ENCODE measurements at places on chromosomes 5 and 9.

- DNase-seq, result no peak
These were observed 3.1 kb downstream of the FGD3 start for GRCh38 chr9:92950359-92950955.

- DNase-seq, result no peak
These were observed 79.8 kb downstream of the CFAP95 start for GRCh38 chr9:69900406-69900805.

GRCh38 chr5:80031109-80031508, 4.0 kb upstream of the THBS4 start:
- no peak for DNase-seq

DNA sequence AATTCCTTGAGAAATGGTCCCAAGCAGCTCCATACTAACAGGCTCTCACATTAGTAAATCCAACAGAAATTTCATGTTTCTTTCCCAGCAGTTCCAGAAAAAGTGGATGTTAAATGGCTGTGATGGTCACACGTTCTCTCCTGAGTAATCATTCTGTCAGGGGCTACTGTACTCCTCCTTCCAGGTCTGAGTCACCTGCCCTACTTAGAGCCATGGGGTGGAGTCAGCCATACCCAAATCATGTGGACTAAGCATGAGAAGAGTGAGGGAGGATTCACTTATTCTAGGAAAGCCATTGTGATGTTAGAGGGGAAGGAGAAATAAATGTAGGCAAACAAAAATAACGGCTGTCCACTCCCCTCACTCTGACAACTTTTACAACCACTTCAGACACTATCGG, 547.2 kb downstream of the CSNK1G3 start:
- no peak for DNase-seq

DNA sequence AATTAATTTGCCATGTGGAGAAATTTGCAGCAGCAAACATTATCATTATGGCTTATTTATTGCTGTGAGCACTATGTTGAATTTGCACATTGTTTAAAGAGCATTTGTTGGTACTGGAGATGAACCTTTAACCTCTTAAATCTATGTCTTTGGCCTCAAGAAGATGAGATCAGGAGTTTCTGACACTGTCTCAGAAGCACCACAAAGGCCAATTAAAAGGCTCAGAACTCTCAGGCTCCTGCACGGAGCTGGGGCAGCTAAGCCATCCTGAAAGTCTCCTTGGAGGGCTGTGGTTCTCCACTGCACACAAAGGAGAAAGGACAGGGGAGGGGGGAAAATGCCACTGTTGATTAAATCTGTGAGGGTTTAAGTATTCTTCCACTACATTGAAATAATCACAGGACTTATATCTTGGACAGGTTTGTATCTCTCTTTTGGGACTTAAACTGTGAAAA, 33.1 kb downstream of the ZNF366 start:
- DNase-seq, result no peak

DNA sequence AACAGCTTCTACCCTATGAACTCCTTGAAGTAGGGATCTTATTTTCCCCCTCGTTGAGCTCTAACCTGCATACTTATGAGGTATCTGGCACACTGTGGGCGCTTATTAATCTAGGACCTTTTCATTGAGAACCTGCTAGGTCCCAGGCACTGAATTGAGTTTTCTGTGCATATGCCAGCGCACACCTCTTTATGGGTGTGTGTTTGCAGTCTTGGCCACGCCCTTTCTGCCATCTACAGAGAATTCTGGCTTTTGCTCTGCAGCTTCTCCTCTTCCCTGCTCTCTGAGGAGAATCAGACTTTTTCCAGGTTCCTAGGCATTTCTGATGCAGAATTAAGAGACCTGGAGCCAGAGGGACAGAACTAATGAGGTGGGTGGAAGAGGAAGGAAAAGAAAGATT, 25.4 kb upstream of the SSBP2 start:
- no peak for DNase-seq

GRCh38 chr5:2382776-2383697, 368.4 kb downstream of the IRX2 start:
- no peak for DNase-seq

DNA sequence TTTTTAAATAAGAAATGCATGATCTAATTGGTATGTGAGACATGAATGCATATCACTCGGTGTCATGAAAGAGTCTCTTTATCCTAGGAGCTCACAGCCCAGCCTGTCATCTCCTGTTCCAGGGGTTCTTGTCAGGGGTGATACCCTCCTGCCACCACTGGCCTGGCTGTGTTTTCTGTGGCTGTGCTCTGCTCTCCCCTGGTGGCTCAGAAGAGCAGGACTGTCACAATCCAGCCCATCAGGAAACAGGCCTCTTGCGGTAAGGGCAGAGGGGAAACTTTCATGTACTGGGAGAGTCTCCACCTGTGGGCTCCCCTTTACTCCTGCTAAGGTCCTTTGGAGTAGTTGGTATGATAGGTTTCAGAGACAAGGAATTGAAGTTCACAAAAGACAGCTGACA, 240.2 kb upstream of the GLRA1 start:
- no peak for DNase-seq

GRCh38 chr5:177554474-177555111, at the start of gene FAM193B:
TSS of gene FAM193B (minus strand) at chr5:177554563. CDS start at chr5:177554458, 105 bp downstream.
- DNase-seq, result peak; percentile 93

GRCh38 chr9:115553060-115553773, 435.3 kb upstream of the TNC start:
- DNase-seq, result no peak

GRCh38 chr5:169958278-169958677, 22.0 kb downstream of the INSYN2B start:
- no peak for DNase-seq

GRCh38 chr5:36696059-36696673, 89.8 kb downstream of the SLC1A3 start:
- DNase-seq, result peak; percentile 1

GRCh38 chr5:154647114-154647760, 107.9 kb upstream of the LARP1 start:
- DNase-seq, result no peak

GRCh38 chr5:86999951-87000350, 267.7 kb upstream of the RASA1 start:
- DNase-seq, result no peak

GRCh38 chr5:115478281-115478680, 66.3 kb downstream of the FEM1C start:
- no peak for DNase-seq

- DNase-seq, result no peak
These were observed 376.4 kb downstream of the KCTD16 start for GRCh38 chr5:144547098-144547499.

GRCh38 chr9:117290306-117290840, 124.5 kb downstream of the ASTN2 start:
- DNase-seq, result no peak

GRCh38 chr5:146794326-146795029, 84.1 kb downstream of the PPP2R2B start:
- no peak for DNase-seq

- DNase-seq, result no peak
These were observed 6.0 kb downstream of the RPL12 start for GRCh38 chr9:127444921-127445850.

DNA sequence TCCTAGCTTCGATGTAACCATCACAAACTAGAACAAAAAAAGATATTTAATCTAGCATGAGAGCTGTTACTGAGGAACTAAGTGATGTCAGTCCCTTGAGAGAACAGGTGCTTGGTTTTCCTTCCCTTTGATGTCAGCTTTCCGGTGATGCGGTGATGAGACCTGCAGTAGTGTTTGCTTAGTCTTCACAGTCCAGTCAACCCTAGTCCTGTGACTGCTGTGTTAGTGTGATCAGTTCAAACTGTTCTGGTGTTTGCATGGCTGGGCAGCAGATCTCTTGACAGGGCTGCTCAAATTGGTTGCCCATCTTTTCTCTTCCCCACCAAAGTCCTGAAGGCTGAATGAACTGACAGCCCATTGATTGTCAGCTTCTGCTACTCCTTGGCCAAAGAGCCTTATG, 608.6 kb upstream of the DAB2 start:
- no peak for DNase-seq

GRCh38 chr9:25427898-25428297, 250.3 kb downstream of the TUSC1 start:
- no peak for DNase-seq

DNA sequence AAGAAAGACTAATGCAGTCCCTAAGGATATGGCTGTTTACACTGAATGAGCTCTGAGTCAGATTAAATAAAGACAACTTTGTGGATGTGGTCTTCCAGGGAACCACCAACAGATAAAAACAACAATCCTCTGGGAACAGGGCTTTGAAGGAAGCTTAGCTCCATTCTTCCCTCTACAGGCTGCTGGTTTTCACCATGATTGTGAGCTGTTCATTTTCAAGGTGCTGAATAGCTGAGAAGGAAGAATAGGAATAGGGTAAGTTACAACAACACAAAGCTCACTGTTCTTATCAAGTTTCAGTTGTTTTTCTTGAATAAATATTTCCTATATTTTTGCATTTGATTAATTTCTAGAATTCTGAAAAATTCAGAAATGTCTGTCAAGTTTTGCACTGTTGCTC, 25.9 kb upstream of the PTAR1 start:
- no peak for DNase-seq

GRCh38 chr5:82150559-82150958, 127.6 kb downstream of the RPS23 start:
- no peak for DNase-seq

DNA sequence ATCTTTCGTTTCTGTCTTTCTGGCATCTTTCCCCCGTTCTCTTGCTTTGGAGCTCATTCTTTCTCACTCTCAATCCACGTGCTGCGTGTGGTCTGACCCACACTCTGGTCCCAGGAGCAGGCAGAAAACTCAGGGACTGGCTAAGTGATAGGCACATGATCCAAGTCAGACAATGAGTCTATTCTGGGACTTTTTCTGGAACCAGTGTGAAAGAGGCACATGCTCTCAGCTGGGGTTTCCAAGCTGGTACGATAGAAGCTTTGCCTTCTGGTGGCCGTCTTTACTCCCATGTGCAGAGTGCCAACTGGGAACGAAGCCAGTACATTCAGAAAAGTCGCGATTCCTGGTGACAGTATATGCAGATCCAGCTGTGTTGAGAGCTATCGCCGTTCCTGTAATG, 94.4 kb downstream of the PDZD2 start:
- DNase-seq, result no peak

DNA sequence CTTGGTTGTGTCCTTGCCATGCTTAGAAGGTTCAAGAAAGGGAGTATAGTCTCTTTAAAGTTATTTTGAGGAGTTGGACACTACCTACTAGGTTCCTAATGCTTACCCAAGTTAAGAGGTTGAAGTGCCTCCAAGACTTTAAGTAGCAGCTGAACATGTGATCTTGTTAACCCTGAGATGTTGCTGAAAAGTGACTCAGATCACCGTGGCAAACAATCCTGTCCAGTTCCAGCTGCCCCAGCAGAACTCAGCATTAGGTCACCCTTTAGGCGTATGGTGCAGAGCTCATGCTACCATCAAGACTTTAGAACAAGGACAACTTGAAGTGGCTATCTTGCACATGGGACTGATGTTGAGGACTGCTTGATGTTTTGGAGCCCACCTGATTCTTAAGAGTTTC, 22.5 kb downstream of the ZNF462 start:
- DNase-seq, result no peak

DNA sequence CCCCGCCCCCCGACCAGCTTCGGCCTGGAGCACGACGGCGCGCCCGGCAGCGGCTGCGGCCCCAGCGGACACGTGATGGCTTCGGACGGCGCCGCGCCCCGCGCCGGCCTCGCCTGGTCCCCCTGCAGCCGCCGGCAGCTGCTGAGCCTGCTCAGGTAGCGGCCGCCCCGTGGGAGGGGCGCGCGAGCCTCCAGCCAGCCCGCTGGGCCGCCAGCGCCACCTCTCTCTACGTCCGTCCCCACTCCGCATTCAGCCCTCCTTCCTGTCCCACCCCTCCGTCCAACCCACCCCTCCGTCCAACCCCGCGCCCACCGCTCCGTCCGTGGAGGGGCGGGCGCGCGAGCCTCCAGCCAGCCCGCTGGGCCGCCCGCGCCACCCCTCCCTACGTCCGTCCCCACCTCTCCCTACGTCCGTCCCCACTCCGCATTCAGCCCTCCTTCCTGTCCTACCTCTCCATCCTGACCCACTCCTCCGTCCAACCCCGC, 6.5 kb downstream of the ADAMTS13 start:
- no peak for DNase-seq

DNA sequence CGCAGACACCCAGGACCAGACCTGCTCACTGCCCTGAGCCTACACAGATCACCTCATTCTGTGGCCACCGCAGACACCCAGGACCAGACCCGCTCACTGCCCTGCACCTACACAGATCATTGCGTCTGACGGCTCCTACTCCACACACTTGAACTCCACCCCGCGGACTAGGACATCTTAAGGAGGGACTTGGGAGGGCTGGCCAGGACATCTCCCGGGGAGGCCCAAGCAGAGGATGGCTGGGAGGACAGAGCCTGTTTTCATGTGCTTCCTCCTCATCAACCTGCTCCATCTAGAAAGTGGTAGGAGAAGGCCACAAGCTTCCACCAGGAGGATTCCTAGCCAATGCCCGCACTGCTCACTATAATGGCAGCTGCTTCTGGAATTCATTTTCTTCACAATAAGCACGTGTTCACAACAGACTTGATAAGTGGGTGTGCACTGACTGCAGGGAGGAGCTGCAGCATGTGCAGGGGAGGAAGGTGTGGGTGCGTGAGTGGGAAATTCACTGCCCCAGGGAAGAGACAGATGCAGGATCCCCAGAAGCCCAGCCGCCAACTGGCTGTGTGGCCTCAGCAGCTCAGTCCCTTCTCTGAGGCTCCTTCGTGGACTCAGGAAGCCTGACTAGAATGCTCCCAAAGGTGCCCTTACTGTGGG, 64.8 kb downstream of the AK8 start:
- no peak for DNase-seq

DNA sequence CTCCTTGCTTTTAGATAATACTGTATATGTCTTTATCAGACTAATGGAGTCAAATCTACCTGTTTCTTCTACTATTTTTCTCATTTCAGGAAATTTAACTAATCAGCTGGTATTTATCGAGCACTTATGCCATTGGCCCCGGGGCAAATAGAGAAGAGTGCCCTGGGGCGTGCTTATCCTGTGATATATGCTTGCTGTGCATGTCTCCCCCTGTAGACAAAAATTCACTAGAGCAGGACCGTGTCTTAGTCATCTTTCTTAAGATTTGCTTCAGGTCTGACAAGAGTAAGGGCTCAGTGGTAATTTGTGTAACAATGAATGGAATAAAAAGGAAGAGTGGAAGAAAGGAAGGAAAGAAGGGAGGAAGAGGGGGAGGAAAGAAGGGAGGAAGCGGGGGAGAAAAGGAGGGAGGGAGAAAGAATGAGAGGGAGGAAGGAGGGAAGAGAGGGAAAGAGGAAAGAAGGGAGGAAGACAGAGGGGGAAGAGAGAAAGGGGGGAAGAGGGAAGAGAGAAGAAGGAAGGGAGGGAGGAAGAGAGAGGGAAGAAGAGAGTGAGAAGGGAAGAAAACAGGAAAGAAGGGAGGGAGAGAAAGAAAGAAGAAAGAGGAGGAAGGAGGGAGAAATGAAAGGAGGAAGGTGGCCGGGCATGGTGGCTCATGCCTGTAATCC, 295.7 kb upstream of the PANK3 start:
- DNase-seq, result no peak

DNA sequence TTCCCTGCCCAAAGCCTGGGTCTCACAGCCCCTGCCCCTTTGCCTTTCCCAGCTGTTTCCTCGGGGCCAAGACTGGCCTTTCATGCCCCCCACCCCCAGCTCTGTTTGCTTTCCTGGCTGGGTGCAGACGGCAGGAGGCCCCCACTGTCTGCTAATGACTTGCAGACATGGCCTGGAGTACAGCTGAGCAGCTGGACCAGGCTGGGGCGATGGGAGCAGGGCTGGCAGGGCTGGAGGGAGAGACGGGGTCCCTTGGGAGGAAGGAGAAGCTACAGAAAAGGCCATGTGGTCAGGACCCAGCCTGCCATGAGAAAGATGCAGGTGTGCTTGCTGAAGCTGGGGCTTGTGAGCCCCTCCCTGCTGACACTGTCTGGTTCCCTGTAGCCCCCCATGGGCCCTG, 28.3 kb upstream of the GFPT2 start:
- DNase-seq, result no peak
